Hepatocyte (in vitro differentiated cells): ENCODE measurements at places on chromosomes 5 and 9. TPM values are rescaled to one million over a fixed set of nuclear protein-coding genes. Genes with fewer than 3 reads are reported as not detected.
A peak's percentile ranks its signal among the peaks of the same experiment; 100 is the strongest.

GRCh38 chr5:65078331-65078730 is 309.6 kb downstream of the CWC27 start:
- DNase-seq, result no peak

DNA sequence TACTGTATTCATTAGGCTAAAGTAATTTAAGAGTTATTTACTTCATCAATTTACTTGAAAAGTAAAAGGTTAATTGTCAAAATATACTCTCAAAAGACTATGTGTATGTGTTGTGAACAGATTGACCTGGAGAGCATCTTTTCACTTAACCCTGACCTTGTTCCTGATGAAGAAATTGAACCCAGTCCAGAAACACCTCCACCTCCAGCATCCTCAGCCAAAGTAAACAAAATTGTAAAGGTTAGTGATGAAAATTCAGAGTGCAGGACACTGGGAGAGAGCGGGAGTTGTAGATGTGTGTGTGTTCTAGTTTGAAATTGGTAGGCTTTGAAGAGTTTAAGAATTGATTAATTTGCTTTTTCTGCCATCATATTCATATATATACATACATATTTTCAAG is 41.9 kb downstream of the KIF2A start:
- no peak for DNase-seq

DNA sequence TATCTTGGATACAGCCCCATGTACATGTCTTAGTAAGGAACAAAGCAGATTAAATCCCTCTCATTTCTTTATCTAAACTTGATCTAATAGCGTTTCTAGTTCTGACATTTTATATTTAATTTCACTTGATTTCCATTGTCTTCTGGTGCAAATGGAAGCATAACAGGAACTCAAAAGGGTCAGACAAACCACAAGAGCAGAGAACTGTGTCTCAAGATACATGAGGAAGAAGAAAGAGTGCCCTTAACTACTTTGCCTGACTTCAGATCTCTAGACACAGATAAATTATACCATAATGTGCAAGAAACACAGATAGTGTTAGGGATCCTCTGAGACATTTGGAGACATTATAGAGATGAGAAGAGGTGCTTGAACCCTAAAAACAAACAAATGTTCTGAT is 20.7 kb upstream of the STX17 start:
- DNase-seq, result no peak

GRCh38 chr9:35112257-35113020 is 3.2 kb downstream of the ATOSB start:
- DNase-seq, result no peak

GRCh38 chr5:91135475-91136248 is 247.5 kb downstream of the ARRDC3 start:
- DNase-seq, result no peak

The NOL8 gene
- 17.5 and 25.6 TPM in 2 replicates for polyA plus RNA-seq

The SCGB3A2 gene
- polyA plus RNA-seq, result 70.6 and 84.7 TPM in 2 replicates

The SPATA31A3 gene
- polyA plus RNA-seq, result not detected in 2 replicates

The GZMA gene
- not detected in 2 replicates for polyA plus RNA-seq

- DNase-seq, result peak; percentile 55
Observed at GRCh38 chr9:129822898-129823541, 916 bp downstream of the TOR1A start.

- DNase-seq, result peak; percentile 37
Observed at GRCh38 chr9:127049044-127049443, 73.4 kb downstream of the ANGPTL2 start.

DNA sequence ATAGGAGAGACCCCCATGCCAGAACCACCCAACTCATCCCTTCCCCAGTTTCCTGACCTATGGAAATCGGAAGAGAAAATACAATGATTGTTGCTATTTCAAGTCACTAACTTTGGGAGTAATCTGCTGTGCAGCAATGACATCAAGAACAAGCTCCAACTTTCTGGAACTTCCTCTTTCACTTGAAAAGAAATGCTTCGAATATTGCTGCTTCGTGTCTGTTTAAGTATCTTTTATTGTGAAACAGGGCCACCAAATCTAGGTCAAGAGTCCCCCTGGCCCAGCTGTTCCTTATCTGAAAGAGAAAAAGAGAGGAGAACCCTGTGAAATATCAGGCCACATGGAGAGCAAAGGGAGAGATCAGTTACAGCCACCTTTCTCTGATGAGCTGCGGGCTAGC is 59.4 kb upstream of the DNAH5 start:
- no peak for DNase-seq

- no peak for DNase-seq
Observed at GRCh38 chr5:146606893-146607292, 90.9 kb upstream of the GPR151 start.

GRCh38 chr5:40291338-40291737 is 388.4 kb upstream of the PTGER4 start:
- DNase-seq, result no peak

The SLC45A2 gene
- 0.97 and 1.8 TPM in 2 replicates for polyA plus RNA-seq

- no peak for DNase-seq
Observed at GRCh38 chr5:172878933-172879752, 45.1 kb downstream of the ERGIC1 start.

DNA sequence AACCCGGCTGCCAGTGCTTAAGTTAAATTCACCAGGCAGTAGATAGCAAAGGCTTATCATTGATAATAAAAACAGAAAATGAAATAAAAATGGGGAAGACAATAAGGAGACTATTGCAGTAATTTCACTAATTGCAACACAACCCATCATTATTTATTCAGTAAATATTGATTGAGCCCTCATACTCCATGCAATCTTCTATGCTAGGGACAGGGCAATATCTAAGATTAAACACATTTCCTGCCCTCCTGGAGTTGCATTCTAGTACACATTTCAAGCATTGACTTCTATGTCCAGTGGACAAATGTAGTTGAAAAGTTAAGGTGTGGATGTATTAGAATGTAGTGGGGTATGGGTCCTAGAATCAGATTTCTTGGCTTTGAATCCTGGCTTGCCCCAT is 12.8 kb downstream of the MEGF10 start:
- no peak for DNase-seq

The HAND1 gene
- 118 and 168 TPM in 2 replicates for polyA plus RNA-seq

DNA sequence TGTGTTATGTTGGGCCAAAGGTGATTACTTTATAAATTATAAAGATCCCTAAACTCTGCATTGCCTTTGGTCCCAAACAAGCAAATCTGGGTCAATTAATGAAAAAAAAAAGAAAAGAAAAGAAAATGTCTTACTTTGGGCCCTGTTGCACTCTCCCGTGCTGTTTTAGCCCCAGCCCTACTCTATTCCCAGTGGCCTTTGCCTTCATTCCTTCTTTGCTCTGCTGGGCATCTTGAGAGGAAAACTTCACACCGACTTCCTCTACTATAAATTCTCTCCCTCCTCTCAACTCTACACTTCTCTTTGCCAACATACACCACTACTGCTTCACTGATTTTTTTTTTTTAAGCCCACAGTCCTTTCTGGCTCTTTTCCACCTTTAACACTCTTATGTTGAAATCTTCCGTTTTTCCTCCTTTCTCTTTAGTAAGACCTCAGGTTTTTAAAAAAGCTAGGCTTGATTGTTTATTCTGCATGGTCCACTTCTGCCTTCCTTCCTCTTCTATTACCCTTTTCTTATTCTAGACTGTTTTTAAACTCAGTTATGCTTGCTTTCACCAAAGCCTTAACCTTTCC is 4.5 kb upstream of the MSMP start:
- no peak for DNase-seq

DNA sequence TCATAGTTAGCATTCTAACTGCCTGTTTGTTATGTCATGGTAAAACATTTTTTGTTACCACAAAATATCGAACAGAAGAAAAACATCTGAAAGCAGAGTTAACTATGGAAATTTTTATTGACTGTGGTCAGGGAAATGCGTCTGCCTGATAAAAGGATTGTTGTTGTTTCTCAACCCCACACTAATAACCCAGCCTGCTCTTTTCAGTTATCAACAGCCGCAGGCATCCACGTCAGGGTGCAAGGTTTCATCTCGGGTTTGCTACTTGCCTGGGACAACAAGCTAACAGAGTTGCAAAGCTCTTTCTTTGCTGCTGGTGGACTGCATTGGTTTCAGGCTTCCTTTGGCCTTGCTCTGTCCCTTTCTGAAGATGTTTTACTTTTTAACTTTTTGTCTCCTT is 969.2 kb downstream of the CDH18 start:
- no peak for DNase-seq

The ZDHHC11B gene
- 1.3 and 1.9 TPM in 2 replicates for polyA plus RNA-seq
